ENCODE measurements at places on chromosomes 3 and 15.

- DNase-seq, result no peak
Observed at GRCh38 chr3:157065201-157065600, 94.7 kb downstream of the CCNL1 start.

- no peak for DNase-seq
Observed at GRCh38 chr15:88835646-88836045, 32.4 kb downstream of the ACAN start.

GRCh38 chr3:71930056-71930991 lies 145.4 kb upstream of the PROK2 start:
- DNase-seq, result no peak

DNA sequence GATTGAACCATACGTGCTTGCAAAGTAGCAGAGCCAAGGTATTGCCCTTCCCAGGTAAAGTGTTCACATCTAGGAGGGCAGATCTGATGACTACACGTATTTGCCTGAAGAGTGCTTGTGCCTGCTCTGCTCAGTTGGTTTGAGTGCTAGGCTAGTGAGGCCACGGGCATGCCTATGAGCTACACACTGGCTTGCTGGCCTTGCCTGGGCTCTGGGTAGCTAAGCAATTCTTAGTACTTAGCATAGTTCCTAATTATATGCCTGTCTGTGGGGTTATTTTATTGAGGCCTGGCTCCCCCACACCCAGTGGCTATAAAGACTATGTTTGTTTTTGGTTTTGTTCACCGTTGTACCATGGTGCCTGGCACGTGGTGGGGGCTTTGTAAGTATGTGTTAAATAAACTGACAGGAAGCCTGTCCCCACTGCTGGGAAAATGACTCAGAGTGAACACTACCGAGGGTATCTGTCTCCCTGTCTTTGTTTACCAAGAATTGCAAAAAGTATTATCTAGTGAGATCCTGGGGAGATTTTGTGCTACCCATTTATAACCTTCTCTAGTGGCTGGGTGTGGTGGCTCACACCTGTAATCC lies 72.1 kb upstream of the ETV5 start:
- no peak for DNase-seq

GRCh38 chr3:4417449-4417848 lies 49.6 kb downstream of the SUMF1 start:
- DNase-seq, result no peak

DNA sequence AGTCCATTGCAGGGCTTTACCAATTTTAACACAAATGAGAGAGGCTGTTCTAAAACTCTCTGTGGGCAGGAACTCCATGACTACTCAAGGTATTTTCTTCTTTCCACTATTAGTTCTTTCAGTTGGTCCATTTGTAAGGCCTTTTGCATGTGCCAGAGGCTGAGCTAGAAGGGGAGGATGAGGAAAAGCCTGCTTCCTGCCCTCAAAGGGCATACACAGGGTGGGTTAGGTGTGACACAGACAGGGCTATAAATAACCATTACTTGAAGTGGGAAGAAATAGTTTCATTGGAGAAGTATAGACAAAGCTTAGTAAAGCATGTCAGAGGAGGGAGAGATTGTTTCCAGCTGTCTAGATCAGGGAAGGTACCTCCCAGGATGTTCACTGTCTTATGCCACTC lies 52.1 kb upstream of the PRTG start:
- no peak for DNase-seq

DNA sequence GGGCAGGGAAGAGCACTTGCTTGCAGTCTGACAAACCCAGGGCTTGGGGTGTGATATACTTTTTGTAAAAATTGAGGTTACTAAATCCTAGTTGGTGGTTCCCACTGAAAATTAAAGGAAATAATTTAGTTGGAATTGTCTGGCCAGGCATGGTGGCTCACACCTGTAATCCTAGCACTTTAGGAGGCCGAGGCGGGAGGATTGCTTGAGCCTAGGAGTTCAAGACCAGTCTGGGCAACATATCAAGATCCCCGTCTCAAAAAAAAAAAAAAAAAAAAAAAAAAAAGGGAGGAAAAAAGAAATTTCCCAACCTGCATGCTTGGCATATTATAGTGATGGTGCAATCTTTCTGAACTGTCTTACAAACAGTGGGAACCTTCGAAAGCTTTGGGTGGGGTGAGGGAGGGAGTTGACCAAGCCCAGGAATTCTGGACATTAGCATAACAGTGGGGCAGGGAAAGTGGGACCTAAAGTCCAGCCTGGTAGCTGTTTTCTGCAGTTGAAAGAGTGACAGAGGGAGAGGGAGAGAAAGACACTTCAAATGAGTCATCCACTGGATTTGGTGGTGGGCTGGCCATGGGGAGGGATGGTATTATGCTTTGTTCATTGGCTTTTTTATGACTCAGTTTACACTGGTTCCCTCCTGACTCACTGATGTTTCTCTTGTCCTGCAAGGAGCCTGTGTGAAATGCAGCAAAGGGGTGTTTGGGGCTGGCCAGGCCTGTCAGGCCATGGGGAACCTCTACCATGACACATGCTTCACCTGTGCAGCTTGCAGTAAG lies 41.1 kb downstream of the LIMD1 start:
- DNase-seq, result no peak

DNA sequence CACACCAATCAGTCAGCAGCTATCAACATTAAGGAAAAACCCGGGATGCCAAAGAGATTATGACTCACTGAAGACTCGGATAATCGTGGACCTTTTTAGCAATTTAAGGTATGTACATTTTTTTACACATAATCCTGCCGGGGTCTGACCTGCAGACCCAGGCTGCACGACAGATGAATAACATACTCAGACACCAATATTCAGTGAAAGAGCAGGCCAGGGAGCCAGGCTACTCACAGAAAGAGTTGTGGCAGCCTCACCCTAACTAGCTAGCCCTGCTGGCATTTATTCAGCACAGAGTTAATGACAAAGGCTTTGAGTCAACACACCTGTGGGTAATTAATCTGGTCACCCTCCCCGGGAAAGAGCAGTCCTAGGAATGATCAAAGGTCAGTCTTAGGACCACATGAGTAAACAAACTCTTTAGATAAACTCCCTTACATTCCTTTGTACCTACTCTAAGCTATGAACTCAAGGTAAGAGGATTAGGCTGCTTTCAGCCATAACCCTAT lies 727.5 kb downstream of the TBL1XR1 start:
- DNase-seq, result no peak

All from CD4-positive, alpha-beta T cell treated with Interleukin-21 for 1 hour (primary cell).